Stimulated activated CD4-positive, alpha-beta T cell treated with anti-CD3 and anti-CD28 coated beads, Interleukin-1b, Interleukin-23, amount 100 ng/mL, for 24 hours (primary cell): ENCODE measurements at places on chromosomes 7 and 10.
A peak's percentile ranks its signal among the peaks of the same experiment; 100 is the strongest.

DNA sequence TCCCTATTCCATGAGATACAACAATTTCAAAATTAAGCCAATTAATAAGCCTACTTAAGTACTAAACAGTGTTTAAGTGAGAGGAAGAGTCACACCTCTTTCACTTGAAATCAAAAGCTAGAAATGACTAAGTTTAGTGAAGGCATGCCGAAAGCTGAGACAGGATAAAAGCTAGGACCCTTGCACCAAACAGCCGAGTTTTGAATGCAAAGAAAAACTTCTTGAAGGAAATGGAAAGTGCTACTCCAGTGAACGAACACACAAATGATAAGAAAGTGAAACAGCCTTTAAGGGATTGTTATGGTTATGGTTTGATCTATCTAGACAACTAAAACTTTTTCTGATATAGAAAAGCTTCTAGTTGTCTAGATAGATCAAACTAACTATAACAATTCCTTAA is 135.4 kb upstream of the KMT2E start:
- no peak for DNase-seq

GRCh38 chr10:124717041-124717757 is 27.0 kb downstream of the FAM53B start:
- DNase-seq: no peak

GRCh38 chr7:70739646-70740210 is 392.2 kb upstream of the GALNT17 start:
- no peak for DNase-seq

- DNase-seq: no peak
These were observed 735.0 kb upstream of the ZWINT start for GRCh38 chr10:57096044-57096443.

DNA sequence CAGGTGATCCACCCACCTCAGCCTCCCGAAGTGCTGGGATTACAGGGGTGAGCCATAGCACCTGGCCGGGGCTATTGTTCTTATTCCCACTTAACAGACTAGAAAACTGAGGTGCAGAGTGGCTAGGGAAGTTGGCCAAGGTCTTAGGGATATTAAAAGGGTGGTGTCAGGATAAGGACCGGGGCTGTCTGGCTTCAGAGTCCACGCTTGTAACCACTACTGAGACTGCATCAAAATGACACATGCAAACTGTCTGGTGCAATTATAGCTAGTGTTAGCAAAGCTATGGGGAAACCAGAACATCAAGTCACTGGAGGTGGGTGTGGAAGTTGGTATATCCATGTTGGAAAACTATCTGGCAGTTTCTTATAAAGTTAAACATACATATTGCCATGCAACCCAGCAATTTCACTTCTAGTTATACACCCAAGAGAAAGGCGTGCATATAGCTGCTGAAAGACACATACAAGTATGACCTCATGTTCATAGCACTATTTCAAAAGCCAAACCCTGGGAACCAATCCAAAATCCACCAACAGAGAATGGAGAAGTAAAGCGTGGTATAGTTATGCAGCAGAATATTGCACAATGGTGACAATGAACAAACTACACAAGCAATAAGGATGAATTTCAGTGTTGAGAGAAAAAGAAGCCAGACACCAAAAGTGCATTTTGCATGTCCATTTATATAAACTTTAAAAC is 33.9 kb upstream of the EEPD1 start:
- no peak for DNase-seq

DNA sequence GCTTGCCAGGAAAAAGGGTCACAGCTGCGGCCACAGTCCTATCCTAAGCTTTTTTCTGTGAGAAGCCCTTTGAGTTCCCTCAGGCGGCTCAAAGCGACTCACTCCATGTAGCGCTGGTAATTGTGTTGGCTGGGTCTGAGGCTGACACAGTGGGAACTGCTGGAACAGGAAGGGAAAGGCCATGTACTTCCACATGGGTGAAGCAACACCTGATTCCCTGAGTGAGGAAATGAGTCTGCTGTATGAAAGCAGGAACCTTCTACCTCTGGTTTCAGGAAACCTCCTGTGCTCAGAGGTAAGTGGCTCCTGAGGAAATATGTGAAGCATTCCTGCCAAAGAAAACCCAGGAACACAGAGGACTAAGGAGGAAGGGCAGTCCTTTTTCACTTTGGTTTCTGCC is 734.6 kb upstream of the SORCS1 start:
- DNase-seq: no peak

GRCh38 chr10:66550351-66550750 is 375.5 kb upstream of the LRRTM3 start:
- no peak for DNase-seq

- no peak for DNase-seq
These were observed 106.9 kb downstream of the SND1 start for GRCh38 chr7:127758845-127759244.

DNA sequence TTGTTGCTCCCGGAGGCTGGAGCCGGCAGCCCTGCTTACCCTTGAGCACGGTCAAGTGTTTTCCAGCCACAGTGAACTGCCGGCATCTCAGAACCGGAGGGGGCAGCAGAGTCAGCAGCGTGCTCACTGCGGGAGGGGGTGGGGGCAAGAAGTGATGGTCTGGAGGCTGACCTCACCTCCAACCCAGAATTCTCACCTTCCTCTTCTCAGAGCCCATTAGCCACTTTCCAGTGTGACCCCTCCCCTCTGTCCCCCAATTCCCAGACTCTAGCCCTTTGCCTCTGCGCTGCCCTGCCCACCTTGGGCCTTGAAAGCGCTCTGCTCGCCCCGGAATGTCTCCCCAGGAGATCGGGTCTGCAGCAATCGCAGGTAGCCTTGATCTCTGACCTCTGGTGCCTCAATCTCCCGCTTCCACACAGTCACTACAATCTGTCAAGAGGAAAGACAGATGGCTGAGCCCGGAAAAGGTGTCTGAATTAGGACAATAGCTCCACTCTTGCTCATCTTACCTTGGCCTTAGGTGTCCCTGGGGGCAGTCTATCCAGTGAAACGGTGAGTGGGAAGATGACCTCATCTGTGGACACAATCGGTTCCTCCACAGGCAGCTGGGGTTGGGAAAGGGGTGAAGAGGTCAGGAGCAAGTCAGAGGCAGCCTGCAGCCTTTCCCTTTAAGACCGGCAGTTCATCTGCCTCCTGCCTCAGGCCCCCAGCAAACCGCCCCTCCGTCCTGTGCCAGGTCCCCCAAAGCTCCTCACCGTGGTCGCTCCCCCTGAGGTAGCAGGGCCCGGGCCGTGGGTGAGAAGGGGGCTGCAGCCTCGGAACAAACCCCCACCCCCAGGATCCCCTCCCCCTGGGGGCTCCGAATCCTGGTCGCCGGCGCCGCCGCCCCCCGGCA is 942 bp downstream of the TRAPPC14 start:
- DNase-seq: no peak

GRCh38 chr7:2083362-2083761 is 149.4 kb downstream of the MAD1L1 start:
- no peak for DNase-seq

- DNase-seq: no peak
These were observed 27.2 kb downstream of the ATE1 start for GRCh38 chr10:121900443-121901174.

DNA sequence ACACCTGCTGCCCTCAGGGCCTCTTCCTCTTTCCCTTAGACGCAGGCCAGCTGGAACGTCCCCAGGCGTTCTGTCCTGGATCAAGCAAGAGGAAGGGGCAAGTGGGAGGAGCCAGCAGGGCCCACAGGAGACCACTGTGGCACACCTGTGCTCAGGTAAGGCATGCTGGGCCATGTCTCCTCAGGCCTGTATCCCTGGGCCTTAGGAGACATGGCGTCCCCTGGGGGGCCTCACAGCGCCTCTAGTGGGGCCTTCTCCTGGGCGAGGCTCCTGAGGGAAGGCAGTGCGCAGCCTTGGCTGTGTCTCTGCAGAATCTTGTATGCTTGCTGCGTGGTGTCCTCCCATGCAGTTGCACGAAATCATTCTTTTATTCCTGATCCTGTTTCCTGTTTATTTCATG is 31.3 kb downstream of the ZNF783 start:
- DNase-seq: no peak

GRCh38 chr7:151632750-151633515 is 113.2 kb upstream of the RHEB start:
- DNase-seq: peak; percentile 9

- DNase-seq: no peak
These were observed 43.2 kb downstream of the DPYSL4 start for GRCh38 chr10:132229834-132230556.

DNA sequence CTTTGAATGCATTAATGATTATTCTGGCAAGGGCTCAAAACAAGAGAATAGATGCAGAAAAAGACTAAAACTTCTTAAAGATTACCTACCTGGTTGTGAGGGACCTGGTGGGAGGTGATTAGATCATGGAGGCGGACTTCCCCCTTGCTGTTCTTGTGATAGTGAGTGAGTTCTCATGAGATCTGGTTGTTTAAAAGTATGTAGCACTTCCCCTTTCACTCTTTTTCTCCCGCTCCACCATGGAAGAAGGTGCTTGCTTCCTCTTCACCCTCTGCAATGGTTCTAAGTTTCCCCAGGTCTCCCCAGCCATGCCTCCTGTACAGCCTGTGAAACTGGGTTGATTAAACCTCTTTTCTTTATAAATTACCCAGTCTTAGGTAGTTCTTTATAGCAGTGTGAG is 226.6 kb downstream of the ARHGAP12 start:
- DNase-seq: no peak

- no peak for DNase-seq
These were observed 38.7 kb downstream of the UBE3C start for GRCh38 chr7:157177333-157177982.

DNA sequence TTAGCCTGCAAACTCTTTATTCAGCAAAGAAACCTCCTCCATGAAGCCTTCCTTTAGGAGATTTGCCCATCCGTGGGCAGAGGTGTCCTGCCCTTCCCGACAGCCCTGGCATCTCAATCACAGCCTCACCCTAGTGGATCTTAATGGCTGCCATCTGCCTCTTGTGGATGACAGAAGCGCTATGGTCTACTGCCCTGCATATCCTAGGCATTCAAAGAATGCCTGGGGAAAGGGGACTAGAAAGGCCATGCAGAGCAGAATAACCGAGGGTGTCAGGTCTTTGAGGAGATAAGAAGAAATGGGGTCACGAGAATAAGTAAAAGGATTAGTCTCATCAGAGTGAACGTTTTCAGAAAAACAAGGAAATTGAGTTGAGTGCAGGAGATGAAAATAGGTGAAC is 57.7 kb upstream of the SPOCK2 start:
- no peak for DNase-seq

GRCh38 chr7:130222-130572 is 62.2 kb upstream of the FAM20C start:
- DNase-seq: no peak

DNA sequence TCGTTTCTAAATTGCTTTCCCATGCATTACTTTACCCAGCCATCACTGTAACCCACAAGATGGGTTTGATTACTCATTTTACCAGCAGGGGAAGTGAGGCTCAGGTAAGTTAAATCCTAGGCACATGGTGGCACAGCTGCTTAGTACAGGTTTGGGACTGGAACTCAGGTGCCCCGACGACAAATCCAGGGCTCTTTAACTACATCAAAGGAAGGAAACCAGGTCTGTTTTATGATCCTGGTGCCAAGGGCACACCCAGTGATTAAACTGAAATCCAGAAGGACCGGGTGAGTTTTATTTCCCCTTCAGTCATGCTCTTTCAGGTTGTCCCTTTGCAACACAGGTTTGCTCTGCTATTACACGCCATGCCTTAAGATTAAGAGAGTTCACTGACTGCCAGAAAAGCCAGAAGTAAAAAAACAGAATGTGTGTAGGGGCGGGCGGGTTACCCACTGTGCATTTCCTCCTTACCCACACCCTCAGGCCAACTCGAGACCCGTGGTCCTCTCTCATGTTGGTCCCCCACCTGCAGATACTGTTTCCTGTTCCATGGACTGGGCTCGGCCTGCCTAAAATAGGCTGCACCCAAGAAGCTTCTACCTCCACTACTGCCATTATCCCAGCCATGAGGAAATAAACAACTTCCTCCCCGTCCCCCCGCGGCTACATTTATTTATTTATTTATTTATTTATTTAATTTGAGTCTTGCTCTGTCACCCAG is 55.1 kb upstream of the KDM7A start:
- DNase-seq: no peak

DNA sequence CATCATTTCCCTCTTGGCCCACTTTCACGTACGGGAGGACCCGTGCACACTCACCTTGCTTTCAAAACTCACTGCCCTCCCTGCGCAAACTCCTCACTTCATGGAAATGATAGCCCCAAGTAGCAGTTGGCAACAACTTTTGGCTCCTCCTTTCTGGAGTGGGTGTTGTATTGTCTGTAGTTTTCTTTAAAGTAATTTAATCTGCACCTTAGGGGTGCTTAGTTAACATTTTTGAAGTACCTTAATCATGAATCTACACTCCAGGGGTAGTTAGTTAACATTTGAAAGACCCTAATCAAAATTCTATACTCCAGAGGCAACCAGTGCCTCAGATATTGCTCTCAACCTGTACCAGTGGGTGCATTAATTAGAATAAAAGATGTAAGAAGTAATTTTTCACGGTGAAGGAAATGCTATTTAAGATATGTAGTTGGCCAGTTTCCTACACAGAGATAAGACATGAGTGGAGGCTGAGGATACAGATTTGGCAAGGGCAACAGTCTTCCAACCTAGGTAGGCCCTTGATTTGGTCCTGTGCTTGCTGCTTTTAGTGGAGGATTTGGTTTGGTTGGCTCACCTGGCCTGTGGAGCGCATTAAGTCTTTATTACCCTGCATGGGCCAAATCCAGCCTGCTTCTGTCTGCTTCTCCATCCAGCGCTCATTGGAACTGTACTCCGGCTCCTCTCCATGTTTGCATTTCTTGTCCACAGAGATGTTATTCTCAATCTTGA is 93.0 kb downstream of the EXOC4 start:
- no peak for DNase-seq

DNA sequence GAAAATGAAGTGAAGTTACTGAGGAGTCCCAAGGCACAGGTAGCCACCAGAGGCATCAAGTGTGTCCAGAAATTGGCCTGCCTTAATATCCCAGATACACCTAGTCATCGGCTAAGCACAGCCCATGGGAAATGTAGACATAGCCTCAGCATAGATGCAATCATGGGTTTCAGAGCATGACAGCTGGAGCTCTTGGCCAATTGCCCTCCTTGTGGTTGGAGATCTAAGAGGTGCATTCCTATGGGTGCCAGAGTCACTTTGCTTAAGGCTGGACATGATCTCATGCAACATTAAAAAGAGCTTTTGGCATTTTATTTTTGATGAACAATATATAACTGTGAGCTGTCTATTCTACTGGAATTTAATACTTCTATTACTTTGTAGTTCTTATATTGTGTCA is 758.0 kb upstream of the LRRTM3 start:
- no peak for DNase-seq

DNA sequence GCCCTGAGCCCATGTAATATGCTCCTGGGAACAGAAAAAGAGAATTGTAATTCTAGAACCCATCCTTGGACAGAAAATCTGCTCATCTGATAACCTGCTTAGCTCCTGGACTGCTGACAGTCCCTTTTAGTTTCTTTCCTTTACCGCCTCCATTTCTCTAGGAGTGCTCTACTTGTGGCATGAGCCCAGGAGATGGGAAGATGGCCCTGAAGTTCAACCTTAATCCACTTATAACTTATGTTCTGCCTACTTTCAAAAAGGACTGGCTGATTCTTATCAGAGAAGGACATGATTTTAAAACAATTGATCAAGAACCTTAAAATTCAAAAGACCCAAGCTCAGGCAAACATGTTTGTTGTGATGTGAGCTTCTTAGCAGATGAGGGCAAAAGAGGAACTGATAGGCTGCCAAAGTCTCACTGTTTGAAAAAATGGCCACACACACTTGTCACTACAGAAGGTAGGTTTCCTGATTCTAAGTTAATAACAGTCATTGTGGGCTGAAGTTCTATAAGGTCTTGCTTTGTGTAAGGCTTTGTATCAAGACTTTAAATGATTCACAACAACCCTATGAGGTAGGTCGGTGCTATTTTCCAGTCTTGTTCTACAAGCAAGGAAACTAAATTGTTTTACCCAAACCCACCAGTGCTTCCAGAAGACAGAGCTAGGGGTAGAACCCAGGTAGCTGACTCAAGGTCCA is 94.3 kb upstream of the AFAP1L2 start:
- DNase-seq: no peak
